D721Med (cell line): ENCODE measurements at places on chromosomes 4 and X.

- no peak for DNase-seq
Measured at GRCh38 chrX:79365591-79365990, 1.5 kb downstream of the ITM2A start.

DNA sequence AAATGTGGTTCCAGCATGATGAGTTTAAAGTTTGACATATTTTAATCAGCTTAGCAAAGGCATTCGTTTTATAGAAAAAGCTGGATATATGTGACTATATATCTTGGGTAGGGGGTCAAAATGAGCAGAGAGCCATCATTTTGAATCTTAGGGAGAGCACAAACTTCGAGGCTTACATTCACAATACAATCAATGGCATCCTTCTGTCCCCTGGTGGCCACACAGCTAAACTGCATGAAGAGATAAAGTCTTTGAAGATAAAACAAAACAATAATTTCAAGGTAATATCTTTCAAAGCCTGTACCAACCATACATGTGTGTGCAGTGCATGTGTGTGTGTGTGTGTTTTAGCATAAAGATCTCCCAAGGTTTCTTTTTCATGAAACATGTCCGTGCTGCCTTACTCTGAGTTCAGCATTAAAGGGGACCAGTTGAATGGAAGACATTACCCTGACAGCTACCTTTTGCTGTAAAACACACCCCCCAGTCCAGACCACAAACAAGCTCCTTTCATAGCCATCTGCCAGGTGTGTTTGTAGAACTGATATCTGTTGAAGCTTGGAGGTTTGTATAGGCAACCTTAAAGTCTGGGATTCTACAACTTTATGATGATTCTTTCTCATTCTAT, 22.0 kb downstream of the DYNLT3 start:
- DNase-seq: no peak

GRCh38 chr4:165872461-165873297, at the start of gene TLL1:
Gene TLL1 (plus strand): TSS chr4:165873237. CDS start chr4:165873905, 668 bp downstream.
- DNase-seq: no peak

DNA sequence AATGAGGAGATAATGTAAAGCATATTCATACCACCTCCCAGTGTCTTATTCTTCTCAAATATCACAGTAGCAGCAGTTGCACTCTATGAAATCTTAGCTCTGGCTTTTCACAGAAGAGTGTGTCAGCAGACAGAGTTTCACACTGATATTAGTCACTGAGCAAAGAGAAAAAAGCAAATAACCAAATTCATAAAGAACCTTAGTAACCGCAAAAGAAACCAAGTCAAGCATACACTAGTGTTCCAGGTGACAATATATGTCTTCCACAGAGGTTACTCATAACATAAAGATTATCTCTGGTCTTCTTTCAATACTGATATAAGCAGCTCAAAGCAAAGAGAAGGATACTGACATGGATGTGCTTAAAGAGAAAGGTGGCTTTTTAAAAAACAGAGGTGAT, 181.7 kb upstream of the EDNRA start:
- no peak for DNase-seq

GRCh38 chr4:38967260-38968095, 64.7 kb downstream of the TMEM156 start:
- no peak for DNase-seq

DNA sequence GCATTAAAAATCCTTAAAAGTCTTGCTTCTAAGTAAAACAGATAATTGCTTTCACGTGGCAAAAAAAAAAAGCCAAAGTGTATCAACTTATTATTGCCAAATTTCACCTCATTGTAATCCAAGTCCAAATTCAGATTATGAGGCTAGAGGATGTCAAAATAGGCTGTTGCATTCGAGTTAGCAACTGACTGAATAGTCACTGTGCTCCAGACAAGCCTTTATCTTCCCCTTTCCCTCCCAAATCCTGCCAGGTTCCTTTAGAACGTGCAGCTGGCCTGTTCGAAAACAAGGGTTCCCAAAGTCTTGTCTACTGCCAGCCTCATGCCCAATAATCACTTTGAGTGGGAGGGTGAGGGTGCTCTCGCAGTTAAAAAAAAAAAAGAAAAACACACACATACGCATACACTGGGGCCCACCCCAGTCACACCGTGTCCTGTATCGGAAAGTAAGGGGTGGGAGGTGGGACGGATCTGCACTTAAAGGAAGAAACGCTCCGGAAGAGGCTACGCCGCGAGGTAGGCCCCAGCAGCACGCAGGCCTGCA, 603 bp downstream of the MAD2L1 start:
- DNase-seq: no peak

DNA sequence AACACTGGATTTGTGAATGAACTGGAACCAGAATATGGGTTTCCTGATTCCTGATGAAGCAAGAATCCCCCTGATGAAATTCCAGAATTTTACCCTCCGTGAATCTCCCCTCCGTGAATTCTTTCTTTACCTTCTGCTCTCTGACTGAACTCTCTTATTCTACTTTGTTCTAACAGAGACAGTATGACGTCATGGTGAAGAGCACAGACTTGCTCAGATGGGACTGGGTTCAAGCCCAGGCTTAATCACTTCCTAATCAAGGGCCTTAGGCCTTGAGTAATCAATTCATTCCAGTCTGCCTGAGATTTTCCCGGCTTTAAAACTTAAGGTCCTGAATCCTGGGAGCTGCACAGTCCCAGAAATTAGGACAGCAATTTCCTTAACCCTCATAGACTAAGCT, 64.5 kb downstream of the IQCM start:
- DNase-seq: no peak
